ENCODE measurements at places on chromosomes 1 and 21.

DNA sequence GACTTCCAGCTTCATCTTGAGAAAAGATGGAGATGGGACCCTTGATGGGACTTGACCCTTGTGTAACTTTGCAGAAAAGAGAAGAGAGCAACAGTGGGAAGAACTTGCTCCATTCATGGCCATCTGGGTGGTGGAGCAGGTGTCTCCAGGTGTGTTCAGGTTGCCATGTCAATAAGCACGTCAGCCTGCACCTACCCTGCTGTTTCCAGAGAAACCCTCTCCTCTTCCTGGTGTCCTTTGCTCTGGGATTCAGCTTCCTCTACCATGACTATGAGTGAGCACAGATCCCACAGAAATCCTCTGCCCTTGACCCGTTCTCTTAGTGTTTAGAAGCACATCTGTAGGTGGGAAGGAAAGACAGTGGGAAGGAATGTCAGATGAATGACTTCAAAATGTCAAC is 21.8 kb upstream of the OTUD3 start:
- DNase-seq = no peak

- DNase-seq = no peak
These were observed 42.0 kb downstream of the ST6GALNAC5 start for GRCh38 chr1:76909311-76909710.

- no peak for DNase-seq
These were observed 35.6 kb downstream of the HSPG2 start for GRCh38 chr1:21901473-21901847.

GRCh38 chr21:38056481-38056880 is 140.2 kb upstream of the KCNJ6 start:
- no peak for DNase-seq

DNA sequence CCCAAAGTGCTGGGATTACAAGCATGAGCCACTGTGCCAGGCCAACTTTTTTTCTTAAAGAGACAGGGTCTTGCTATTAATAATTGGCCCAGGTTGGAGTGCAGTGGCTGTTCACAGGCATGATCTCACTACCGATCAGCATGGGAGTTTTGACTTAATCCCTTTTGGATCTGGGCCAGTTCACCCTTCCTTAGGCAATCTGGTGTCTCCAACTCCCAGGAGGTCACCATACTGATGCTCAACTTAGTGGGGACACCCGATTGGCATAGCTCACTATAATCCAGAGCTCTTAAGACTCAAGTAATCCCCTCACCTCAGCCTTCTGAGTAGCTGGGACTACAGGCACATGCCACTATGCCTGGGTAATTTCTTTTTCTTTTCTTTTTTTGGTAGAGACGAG is 64.2 kb upstream of the SCYL3 start:
- no peak for DNase-seq

DNA sequence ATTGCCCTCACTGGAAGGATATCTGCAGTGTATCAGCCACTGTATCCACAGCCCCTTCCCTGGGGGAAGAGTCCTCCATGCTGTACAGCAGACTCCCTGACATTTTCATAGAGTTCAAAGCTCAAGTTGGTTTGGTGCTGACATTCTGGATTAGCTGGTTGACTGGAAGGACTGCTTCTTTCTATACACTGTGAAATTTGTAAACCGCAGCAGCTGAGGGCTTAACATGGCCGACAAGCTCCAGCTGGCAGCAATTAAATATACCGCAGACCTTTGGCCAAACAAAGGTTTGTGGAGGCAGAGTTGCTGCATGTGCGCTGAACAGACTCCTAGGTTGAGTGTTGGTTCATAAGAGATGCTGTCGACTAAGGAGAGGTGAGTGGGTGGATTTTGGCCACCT is 126.4 kb downstream of the DHRS3 start:
- DNase-seq = no peak

- DNase-seq = no peak
These were observed 332.4 kb downstream of the CAMTA1 start for GRCh38 chr1:7117399-7118281.

DNA sequence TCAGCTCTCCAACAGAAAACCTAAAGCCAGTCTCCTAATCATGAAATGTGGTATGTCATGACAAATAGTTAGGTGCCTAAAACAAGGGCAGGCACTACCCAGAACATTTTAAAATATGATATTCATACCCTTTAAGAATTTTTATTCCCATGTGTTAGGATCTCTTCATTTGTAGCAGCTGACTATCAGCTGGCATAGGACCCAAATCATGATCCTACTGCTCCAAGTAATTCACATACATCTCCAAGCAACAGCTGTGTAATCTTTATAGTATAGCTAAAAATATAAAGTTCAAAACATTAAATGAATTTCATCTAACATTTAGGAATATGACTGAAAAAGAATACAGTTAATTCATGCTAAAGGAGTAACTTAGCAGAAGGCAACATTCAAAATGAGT is 57.5 kb downstream of the ENAH start:
- DNase-seq = no peak

GRCh38 chr1:224047538-224047937 is 66.4 kb upstream of the FBXO28 start:
- no peak for DNase-seq

DNA sequence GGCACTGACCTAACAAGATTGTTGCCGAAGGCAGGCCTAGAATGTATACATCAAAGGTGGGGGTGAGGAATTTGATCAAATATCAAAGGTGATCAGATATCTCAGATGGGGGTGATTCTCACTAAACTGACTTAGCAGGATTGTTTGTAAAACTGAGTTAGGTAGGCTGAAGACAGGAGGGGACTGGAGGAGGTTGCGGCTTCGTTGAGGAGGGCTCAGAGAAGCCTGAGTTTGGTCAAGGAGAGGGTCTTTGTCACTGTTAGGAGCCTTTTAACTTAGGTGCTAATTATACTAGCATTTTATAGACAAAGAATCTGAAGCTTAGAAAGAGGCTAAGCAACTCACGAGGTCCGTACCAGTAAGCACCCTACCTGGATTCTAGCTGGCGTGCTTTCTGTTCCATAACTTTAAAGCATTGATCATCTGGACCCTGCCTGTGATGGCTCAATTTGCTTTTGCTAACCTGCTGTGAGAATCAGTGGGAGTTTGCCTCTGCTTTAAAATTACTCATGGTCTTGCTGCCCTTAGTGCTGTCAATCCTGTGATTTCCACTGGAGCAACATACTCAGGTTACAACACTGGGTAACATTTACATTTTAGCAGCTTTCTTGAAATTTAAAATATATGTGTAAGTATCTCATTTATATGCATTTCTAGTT is 49.8 kb downstream of the ITSN1 start:
- no peak for DNase-seq

- no peak for DNase-seq
These were observed 63.4 kb downstream of the TSEN15 start for GRCh38 chr1:184114818-184115398.

DNA sequence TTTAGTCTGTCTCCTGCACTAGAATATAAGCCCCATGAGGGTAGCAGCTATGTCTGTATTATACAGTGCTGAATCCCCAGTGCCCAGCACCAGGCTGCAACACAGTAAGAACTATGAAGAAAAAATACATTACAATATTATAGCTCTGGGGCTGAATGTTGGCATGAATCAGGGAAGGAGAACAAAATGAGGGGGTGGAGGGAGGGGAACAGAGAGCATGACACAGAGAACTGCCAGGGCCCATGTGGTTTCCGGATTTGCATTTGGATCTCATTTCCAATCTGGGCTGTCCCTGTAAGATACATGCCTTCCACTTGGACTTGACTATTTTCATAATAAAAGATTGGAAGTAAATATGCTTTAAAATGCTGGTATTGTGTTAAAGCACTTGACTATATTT is 35.8 kb downstream of the C1orf198 start:
- DNase-seq = no peak

- DNase-seq = no peak
These were observed 104.8 kb upstream of the IPO9 start for GRCh38 chr1:201724039-201724765.

DNA sequence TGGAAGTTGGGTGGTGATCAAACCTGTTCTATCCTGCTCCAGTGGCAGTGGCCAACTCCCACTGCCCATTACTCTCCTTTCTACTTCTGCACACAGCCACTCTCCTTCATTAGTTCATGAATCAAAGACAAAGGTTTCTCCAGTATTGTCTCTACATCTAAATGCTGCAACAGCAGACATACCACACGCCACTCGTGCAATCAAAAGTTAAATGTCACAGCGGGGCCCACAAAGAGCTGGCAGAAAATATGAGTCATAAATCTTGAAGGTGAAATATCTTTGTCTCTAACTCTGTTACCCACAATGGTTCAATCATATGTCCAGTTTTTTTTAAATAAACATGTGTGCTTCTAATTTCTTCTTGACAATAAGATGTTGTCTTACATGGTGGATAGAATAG is 13.3 kb downstream of the APCS start:
- no peak for DNase-seq

DNA sequence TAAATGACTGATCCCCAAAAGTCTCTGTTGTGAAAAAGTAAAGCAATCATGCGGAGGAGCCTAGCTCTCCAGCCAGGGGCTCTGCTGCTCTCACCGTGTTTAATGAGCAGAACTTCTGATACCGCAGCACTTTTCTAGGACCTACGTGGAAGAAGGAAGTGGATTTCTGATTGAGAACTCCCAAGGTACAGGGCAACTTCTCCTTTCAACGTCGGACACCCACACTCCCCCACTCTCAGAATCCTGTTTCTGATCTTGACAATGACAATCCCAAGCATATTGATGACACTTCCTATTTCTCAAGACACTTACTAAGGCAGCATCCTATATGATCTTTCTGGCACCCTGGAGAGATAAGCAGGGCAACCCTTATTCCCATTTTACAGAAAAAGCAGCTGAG is 78.4 kb downstream of the PROX1 start:
- no peak for DNase-seq

DNA sequence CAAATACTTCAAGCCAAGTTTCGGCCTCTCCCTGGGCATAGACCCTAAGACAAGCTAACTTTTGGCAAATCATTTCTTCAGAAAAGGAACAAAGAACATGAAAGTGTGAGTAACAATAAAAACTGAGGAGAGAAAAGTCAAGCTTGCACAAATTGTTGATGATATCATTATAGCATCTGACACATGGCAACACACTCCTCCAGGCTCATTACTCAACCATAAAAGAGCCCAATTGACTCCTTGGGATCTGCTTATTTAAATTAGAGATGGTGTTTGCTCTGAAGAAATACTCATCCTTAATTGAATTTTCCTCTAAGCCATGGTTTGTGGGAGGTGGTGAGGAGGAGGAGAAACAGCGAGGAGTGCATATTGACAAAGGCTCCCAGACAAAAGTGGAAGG is 54.5 kb downstream of the TNFSF4 start:
- no peak for DNase-seq

DNA sequence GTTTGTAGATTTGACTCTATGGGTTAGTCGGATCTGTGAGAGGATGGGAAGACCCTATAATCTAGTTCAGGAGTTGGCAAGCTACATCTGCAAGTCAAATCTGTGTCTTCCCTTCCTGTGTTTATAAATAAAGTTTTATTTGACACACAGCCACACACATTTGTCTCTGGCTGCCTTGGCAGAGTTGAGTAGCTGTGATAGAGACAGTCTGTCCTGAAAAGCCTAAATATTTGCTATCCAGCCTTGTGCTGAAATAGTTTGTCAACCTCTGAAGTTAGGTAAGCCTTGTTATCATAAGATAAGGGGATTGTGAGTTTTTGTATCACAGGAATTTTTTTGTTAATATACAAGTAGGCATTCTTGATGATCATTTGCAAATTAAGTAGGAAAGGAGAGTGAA is 136.8 kb downstream of the NOS1AP start:
- no peak for DNase-seq

DNA sequence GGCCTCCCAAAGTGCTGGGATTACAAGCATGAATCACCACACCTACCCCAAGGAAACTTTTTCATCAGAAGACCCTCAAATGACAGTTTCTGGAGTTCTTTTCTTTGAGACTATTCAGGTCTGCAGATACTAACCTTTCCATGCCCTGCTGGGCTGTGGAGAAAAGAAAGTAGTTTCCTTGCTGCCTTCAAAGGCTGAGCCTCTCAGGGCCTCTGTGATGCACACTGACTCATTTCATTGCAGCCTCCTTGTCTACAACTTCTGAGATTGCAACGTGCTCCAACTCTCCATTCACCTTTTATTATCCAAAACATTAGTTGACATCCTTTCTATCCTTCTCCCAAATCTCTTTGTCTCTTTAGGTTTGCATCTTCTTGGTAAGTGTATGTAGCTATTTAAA is 8.8 kb upstream of the SAMSN1 start:
- DNase-seq = no peak

DNA sequence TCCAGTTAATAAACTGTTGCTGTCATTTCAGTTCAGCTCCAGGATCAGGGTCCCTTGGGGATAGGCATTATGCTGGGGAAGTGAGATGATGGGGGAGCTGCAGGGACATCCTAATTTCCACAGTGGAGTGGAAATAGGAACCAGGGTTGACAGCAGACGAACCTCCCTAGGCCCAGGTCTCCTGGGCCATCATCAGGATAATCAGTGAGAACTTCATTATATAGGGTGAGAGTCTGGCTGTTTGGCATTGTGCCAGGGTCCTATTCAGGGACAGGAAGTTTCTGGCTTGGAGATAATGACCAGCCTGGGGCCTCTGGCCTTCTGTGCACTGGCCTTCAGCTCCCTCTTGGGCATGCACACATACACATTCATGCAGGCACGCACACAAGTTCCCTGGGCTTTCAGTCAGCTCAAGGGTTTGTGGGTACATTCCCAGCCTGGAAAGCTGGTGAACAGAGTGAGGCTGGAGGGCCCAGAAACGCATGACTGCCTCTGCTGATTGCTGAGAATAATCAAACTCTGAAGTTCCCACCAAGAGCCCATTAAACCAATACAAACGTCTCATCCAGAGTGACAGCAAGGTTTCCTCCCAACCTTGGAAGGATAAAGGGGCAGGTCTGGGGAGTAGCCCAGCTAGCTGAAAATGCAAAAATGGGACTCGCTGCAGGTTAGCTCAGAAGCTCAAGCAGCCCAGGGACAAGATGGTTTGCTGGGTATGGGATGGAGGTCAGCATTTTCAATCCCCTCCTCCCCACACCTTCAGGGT is 13.9 kb upstream of the LRIG2 start:
- no peak for DNase-seq

DNA sequence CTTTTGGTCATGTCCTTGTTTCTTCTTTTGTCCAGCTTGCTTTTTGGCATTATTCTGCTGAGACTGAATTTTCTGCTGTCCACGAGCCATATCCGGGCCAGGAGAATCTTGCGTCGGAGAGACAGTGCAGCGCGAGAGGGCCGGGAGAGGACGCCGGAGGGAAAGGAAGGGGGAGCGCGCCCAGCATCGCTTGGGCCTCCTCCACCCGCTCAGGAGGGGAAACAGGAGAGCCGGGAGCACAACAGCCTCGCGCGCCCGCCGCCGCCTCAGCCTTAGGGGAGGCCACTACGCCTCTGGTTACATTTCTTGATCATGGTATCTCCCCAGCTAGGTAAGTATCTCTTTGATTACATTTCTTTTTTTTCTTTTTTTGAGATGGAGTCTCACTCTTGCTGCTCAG is 7.4 kb upstream of the DEGS1 start:
- no peak for DNase-seq

DNA sequence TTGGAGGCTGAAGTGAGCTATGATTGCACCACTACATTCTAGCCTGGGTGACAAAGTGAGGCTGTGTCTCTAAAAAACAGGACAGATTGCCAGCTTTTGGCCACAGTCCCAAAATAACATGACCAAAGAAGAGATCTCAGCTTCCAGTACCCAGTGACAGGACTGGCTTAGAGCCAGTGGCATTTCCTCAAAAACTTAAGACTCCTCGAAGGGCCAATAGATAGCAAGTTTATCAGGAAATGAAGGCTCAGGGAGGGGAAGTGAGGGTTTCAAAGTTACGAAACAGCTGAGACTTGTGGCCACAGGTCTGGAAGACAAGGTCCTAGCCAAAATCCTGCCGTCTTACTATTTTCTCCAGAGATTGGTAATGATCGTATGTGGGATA is 6.3 kb upstream of the TMEM39B start:
- no peak for DNase-seq

GRCh38 chr21:40402884-40403582 is 443.9 kb downstream of the DSCAM start:
- DNase-seq = no peak
